NCI-H460 (cell line): ENCODE measurements at places on chromosomes 7 and 10.

GRCh38 chr7:141013345-141013715, 1.4 kb downstream of the MRPS33 start:
- DNase-seq = no peak

DNA sequence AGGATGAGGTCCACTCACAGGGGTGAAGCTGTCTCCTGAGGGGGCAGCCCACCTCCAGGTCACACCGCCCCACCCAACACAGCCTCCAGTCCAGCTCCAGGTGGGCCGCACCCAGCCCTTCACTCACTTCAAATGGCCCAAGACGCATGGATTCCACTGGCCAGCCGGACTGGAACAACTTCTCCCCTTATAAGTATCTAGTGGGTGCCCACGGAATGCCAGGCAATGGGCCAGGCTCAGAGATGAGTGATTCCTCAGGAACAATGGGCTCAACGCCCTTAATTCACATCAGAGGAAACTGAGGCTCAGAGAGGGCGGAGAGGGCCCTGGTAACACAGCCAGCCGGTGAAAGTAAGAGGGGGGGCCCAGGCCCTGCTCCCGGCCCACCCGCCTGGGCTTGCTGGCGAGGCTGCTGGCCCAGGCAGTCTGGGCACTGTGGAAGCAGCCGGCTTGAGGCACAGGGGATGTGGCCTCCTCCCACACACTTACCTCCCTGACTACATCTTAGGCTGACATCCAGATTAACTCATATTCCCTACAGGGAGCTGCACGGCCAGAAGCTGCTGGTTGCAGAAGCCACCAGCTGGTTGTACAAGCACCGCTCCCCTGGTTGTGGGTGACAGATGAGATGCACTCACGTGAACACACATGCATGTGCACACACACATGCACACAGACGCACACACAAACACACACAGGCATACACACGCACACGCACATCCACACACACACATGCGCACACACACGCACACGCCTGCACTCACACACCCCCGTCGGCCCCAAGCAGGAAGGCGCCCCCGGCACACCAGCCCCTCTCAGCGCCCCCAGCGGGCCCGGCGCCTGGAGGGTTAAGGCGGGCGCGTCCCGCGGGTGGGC, 1.0 kb upstream of the FAM20C start:
- no peak for DNase-seq

GRCh38 chr10:60536529-60537114, 146.9 kb upstream of the ANK3 start:
- peak; percentile 54 for DNase-seq

DNA sequence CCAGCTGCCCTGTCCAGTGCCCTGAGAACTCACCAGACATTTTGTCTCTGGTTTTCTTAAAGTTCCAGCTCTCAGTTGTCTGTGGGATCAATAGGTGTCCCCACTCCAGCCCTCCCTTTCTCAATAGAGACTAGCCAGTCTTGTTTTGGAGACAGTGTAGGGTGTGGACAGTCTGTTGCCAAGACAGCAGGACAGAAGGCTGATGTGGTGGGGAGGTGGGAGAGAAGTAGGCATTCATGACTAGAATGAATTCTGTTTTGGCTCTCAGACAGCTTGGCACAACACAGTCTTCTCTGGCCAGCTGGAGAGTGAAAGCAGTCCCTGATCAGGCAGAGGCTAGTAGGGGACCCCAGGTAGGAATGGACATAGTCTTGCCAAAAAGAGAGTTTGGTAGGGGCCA, 467.0 kb upstream of the PODXL start:
- DNase-seq = no peak

DNA sequence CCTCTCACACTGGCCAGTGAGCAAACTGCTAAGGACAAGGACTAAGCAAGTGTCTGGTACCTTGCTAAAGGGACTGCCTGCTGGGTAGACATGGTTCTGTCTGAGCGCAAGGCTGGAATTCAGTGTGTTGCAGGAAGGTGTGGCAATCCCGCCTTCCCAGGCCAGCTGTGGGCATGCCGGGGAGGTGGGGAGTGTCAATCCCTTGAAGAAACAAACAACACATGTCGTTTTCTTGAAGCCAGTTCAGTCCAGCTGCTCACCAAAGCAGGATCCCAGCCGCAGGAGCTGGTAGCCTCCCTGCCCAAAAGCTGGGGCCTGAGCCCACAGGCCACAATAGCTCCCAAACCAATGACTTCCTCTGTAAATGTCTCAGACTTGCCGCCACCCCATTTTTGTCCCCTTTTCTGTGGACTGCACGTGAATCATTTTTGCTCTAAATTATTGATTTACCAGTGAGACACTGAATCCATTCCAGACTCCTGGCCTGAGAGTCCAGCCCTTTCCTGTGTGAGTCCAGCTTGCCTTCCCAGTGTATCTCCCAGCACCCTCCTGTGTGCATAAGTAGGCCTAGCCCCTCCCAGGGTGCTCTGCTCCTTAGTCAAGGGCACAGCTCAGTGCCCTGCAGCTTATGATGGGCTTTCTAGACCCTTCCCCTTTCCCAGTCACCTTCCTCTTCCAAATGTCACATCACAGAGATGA, 166.8 kb downstream of the RGS10 start:
- DNase-seq = no peak

DNA sequence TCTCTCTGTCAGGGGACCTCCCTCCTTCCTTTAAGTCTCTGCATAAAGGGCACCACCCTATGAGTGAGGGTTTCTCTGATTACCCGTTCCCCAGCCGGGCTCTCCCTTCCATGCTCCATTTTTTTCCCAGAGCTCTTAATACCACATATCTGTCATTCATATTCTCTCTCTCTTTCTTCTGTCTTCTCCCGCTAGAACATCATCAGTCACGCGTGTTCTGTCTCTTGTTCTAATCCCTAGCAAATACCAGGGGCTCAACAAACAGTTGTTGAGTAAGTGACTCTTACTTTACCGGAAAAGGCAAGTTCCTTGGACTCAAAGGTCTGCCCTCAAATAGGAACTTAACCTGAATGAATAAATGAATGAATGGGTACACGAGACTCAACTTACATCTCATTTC, 68.5 kb downstream of the RSU1 start:
- no peak for DNase-seq
